ENCODE measurements at places on chromosomes 3 and 15.

- no peak for DNase-seq
Observed at GRCh38 chr15:75544359-75544758, 34.8 kb downstream of the PTPN9 start.

DNA sequence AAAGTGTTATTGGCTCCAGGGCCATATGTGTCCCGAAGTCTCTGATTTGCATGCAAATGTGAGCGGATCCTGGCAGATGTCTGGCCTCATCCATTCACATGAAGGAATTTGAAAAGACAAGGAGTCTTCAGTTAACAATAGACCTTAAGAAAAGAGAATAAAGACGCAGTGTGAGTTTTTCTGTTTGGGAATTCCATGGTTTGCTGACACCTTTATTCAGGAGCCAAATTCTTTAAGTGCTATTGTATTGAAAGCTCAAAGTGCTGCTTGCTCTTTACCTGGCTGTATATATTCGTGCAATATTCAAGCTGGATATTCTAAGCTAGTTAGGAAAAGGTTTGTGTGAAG lies 2.2 kb downstream of the LRRN1 start:
- DNase-seq: no peak

DNA sequence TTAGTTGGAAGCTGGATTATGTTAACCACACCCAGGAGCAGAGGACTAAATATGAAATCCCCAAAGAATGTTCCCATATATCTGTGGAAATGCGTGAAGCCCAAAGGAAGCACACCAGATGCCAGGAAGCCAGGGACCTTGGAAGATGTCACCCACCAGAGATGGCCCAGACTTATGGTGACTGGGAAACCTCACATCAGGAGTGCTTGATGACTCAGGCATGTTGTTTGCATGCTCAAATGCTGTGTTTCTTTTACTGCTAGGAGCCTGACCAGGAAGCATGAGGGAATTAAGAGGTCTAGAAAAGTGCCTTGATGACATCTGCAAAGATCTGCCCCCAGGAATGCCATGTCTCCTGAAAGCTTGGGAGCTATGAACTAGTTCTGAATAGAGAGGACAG lies 109.0 kb upstream of the SLC2A2 start:
- DNase-seq: no peak

- DNase-seq: no peak
Observed at GRCh38 chr15:36905908-36906307, 194.4 kb downstream of the MEIS2 start.

- DNase-seq: peak; percentile 89
Observed at GRCh38 chr15:74835312-74835823, 7.6 kb downstream of the ULK3 start.
